ENCODE measurements at places on chromosomes 3 and 15. TPM values are rescaled to one million over a fixed set of nuclear protein-coding genes. Genes with fewer than 3 reads are reported as not detected.

DNA sequence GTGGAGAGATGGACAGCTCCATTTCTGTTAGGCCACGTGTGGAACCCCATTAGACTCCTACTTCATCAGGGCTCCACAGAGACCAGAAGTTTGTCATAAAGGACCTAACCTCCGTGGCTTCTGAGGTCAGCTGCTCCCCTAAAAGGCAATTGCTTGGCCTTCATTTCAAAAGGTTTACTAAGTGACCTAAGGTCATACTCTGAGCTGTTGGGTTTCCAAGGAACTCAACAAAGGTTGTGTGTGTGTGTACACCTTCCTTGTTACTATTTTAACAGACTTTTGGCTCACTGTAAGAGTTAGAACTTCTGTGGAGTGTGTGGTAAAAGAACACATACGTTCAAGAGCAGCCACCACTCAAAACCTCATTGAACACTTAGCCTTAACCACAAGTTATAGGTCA is 73.9 kb downstream of the SEC22A start:
- H3K4me1 ChIP-seq, result peaks cover 3% of the 10 kb centered on the region
- no peaks in the 10 kb centered on the region for H3K27me3 ChIP-seq
- no peak overlapping the region for H3K4me3 ChIP-seq
- no peak overlapping the region for H3K27ac ChIP-seq

The DLEC1 gene
- 0.35 TPM for total RNA-seq

- peaks cover 24% of the 10 kb centered on the region for H3K4me1 ChIP-seq
- no peak overlapping the region for H3K27ac ChIP-seq
These were observed 90.2 kb downstream of the CHSY1 start for GRCh38 chr15:101161656-101162055.

DNA sequence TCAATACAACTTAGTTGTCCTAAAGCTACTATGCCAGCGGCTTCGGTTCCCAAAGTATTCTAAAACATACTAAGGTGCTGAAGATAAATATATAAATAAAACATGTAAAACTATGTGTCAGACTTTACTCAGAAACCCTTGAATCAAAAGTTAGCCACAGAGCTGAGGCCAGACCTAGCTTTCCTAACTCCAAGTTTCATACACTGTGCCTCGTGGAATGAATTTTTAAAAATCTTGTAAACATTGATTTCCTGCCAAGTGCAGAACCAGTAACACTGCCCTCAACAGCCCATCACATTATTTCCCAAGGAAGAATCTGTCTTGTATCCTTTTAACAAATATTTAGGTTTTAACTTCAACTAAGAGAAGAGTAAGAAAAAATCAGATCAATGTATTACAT is 36.4 kb downstream of the TAMM41 start:
- peaks cover 4% of the 10 kb centered on the region for H3K4me1 ChIP-seq
- H3K36me3 ChIP-seq, result peaks cover 27% of the 10 kb centered on the region
- H3K4me3 ChIP-seq, result no peak overlapping the region
- DNase-seq, result no peak
- no peak overlapping the region for H3K27ac ChIP-seq

The EPHA6 gene
- 3.2 TPM for total RNA-seq

DNA sequence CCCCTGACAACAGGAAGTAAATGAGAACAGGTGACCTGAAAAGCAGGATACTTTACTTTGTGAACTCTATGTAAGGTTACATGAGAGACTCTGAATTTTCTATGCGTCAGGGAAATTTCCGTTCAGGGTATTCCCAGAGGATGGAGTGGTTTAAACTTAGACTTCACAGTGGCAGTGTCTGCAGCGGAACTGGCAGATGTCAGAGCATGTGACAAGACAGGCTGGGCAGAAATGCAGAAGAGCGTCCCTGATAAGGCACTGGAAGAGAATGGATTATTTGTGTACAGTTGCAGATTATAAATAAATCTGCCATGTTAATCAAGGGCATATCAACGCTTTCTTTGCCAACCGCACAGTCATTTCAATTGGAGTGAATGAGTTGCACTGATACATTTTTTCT is 598.4 kb upstream of the ZNF717 start:
- no peaks in the 10 kb centered on the region for H3K4me1 ChIP-seq
- H3K36me3 ChIP-seq, result no peaks in the 10 kb centered on the region
- no peak for DNase-seq
- no peaks in the 10 kb centered on the region for H3K27me3 ChIP-seq
- no peak overlapping the region for H3K27ac ChIP-seq

DNA sequence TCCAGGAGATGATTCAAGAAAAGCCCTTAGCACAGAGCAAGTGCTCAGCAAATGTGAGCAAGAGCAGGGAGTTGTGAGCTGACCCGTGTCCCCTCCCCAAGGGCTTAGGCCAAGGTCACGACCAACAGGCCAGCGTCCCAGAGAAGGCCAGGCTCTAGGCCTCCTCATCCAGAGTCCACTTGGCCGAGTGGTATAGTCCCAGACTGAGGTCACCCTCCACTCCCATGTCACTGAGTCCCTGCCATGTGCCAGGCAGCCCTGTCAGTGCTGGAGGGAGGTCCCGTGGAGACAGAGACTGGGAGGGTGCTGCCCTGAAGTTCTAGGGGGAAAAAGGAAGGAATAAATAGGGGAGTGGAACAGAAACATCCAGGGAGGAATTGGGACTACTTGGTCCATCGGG is 44.0 kb downstream of the TPRA1 start:
- no peak for DNase-seq
- no peaks in the 10 kb centered on the region for H3K27me3 ChIP-seq
- H3K4me3 ChIP-seq, result no peak overlapping the region
- H3K27ac ChIP-seq, result no peak overlapping the region
- no peaks in the 10 kb centered on the region for H3K36me3 ChIP-seq

The CYP8B1 gene
- not detected for total RNA-seq

GRCh38 chr3:16834214-16834613 is 50.5 kb upstream of the PLCL2 start:
- DNase-seq, result no peak
- no peaks in the 10 kb centered on the region for H3K27me3 ChIP-seq

DNA sequence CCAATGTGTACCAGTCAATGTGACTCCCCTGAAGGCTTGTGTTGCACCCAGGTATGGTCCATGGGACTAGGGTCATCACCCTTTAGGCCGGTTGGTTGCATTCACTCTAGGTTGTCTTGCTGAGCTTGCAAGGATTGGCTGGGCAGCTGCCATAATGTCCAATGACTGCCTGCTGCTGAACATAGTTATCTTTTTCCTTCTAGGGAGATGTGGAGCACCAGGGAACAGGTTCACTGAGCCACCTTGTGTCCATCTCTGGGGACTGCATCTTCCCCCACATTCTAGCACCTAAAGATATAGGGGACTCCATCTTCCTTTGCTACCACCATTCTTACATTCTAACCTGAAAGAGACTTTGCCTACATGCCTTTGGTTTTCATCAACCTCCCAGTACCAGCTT is 580.4 kb upstream of the TBL1XR1 start:
- H3K27ac ChIP-seq, result no peak overlapping the region
- H3K4me1 ChIP-seq, result peaks cover 61% of the 10 kb centered on the region
- H3K36me3 ChIP-seq, result no peaks in the 10 kb centered on the region

All from thoracic aorta (tissue), 2 donors.